ENCODE measurements at places on chromosomes 6 and 20. TPM values are rescaled to one million over a fixed set of nuclear protein-coding genes. Genes with fewer than 3 reads are reported as not detected.

- no peak for DNase-seq
Measured at GRCh38 chr6:15539722-15540270, 123.0 kb downstream of the DTNBP1 start.

GRCh38 chr20:24112360-24112759 lies 123.8 kb upstream of the GGTLC1 start:
- no peak for DNase-seq

- no peak for DNase-seq
Measured at GRCh38 chr6:84469144-84469543, 241.7 kb upstream of the CEP162 start.

- no peak for DNase-seq
Measured at GRCh38 chr20:32329817-32330554, 28.1 kb upstream of the ASXL1 start.

- no peak for DNase-seq
Measured at GRCh38 chr6:130843575-130844320, 16.5 kb downstream of the SMLR1 start.

GRCh38 chr20:9509246-9509645 lies 5.1 kb upstream of the LAMP5 start:
- DNase-seq, result no peak

- DNase-seq, result no peak
Measured at GRCh38 chr6:100322886-100323285, 141.8 kb downstream of the SIM1 start.

GRCh38 chr6:5464099-5464885 lies 203.0 kb downstream of the FARS2 start:
- no peak for DNase-seq

DNA sequence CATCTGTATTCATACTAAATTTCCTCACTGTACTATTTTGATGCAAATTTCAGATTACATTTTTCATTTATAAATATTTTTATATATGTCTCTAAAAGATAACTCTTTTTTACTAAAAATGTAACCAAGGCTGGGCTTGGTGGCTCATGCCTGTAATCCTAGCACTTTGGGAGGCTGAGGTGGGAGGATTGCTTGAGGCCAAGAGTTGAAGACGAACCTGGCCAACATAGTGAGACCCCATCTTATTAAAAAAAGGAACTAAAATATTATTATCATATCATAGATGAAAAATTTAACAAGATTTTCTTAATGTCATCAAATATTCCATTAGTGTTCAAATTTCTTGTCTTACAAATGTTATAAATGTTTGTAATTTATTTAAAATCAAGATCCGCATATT lies 6.6 kb upstream of the DNPH1 start:
- DNase-seq, result no peak

- DNase-seq, result no peak
Measured at GRCh38 chr20:12293900-12294299, 376.2 kb downstream of the BTBD3 start.

DNA sequence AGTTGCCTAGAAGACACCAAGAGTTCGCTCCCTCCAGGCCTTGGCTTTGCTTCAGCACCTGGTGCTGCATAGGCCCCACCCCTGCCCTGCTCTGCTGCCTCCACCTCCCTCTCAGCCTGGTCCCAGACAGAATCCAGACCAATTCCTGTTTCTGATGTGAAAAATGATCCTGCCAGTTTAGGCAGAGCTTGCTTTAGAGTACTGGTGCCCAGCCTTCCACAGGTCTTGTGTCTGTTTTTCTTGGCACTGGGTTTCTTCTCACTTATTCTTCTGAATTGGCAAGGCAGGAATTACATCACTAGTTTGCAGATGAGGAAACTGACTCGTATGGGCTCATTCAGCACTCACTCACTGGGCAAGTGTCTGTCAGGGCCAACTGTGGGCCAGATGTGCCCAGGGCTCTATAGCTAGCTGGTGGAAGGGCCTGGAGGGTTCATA lies 53.0 kb downstream of the HLA-A start:
- DNase-seq, result no peak

- no peak for DNase-seq
Measured at GRCh38 chr6:2632368-2632767, 118.4 kb downstream of the MYLK4 start.

- DNase-seq, result no peak
Measured at GRCh38 chr6:119501798-119502483, 152.4 kb upstream of the MAN1A1 start.

- no peak for DNase-seq
Measured at GRCh38 chr6:33914645-33915044, 110.8 kb upstream of the MLN start.

- DNase-seq, result no peak
Measured at GRCh38 chr6:108446629-108447150, 114.0 kb upstream of the FOXO3 start.

- no peak for DNase-seq
Measured at GRCh38 chr6:106634565-106634964, 5.2 kb downstream of the QRSL1 start.

- no peak for DNase-seq
Measured at GRCh38 chr6:15020119-15020770, 225.6 kb upstream of the JARID2 start.

- DNase-seq, result no peak
Measured at GRCh38 chr6:82484737-82485626, 121.4 kb downstream of the TPBG start.

DNA sequence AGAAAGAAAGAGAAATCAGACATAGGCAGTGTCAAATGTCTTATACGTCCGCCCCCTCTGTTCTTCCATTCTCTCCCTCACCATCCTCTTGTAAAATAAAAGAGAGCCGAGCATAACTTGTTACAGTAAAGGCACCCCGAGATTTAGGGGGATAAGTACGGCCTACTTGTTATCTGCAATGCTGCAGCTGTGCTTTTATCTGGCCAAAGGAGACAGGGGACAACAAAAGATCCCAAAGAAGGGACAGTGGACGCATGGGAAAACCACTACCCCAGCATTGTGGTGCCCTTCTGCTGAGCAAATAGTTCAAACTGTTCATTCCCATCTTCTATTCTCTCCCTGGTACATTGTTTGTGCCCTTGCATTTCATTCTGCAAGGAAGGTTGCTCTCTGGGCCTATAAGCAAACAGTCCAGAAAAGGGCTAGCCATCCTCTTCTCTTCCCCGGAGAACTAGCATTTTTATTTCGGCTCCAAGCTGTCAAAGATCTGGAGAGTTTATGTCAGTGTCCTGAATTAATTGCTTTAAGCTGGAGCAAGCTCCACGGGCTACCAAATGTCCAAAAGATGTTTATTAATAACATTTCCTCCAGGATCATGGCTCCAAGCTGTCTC lies 22.3 kb downstream of the FOXA2 start:
- no peak for DNase-seq

The GCLC gene
- total RNA-seq, result 86.3 TPM

The ATP6V1G2 gene
- 2.4 TPM for total RNA-seq

The POU5F1 gene
- total RNA-seq, result not detected

The CDC25B gene
- total RNA-seq, result 29.3 TPM

The RIPPLY2 gene
- not detected for total RNA-seq

The CNR1 gene
- 31.1 TPM for total RNA-seq

The ZHX3 gene
- total RNA-seq, result 22.6 TPM

The CRISP3 gene
- not detected for total RNA-seq

The TREM1 gene
- 7.4 TPM for total RNA-seq

The CRISP2 gene
- total RNA-seq, result not detected

The LRFN2 gene
- total RNA-seq, result not detected

The RTEL1 gene
- 21.4 TPM for total RNA-seq

All from omental fat pad (tissue), 4 donors.